Activated gamma-delta T cell treated with anti-CD3 and anti-CD28 coated beads, Interleukin-2, amount 50 U/mL, for 16 hours (primary cell): ENCODE measurements at places on chromosomes 4 and X.

DNA sequence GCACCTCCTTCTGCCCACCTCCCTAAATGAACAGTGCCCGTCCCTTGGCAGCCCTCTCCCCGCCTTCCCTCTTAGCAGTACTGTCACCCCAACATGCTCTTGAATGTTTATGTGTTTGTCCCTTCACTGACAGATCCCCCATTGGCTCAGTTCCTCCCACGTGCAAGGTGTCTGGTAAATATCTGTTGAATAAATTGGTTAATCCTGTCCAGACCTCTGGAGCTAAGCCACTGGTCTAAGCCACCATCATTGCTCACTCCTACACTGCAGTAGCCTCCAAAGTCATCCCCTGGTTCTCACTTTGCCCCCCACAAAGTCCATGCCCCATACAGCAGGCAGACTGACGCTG is 26.1 kb upstream of the MAN2B2 start:
- DNase-seq: no peak

DNA sequence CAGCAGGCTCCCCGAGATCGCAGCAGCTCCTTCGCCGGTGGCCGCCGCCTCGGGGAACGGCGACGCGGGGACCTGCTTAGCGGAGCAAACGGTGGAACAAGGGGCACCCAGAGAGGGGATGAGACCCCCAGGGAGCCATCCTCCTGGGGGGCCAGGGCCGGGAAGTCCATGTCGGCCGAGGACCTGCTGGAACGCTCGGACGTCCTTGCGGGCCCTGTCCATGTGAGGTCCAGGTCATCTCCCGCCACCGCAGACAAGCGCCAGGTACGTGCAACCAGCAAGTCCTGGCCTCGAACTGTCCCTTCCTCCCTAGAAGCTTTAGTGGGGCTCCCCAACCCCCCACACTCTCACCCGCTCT is 156.3 kb downstream of the SOWAHB start:
- DNase-seq: no peak

GRCh38 chr4:129326571-129327460 is 230.9 kb downstream of the C4orf33 start:
- DNase-seq: no peak

DNA sequence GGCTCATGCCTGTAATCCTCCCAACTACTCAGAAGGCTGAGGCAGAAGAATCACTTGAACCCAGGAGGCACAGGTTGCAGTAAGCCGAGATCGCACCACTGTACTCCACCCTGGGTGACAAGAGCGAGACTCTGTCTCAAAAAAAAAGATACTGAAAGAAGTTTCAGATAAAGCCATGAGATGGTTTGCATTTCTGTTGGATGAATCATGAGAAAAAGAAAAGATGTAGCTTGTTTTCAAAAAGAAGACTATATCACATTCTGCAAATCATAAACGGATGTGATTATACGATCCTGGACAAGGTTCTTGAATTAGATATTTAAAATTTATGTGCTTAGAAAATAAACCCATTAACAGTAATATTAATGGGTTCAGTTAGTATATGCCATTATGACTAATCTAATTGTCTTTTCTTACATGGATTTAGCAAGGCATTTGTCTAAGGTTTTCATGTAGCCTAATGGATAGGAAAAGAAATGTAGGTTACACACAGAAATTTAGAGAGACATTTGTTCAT is 345.9 kb downstream of the SLC7A11 start:
- DNase-seq: no peak

GRCh38 chr4:98510757-98511517 is 147.5 kb downstream of the TSPAN5 start:
- DNase-seq: no peak

DNA sequence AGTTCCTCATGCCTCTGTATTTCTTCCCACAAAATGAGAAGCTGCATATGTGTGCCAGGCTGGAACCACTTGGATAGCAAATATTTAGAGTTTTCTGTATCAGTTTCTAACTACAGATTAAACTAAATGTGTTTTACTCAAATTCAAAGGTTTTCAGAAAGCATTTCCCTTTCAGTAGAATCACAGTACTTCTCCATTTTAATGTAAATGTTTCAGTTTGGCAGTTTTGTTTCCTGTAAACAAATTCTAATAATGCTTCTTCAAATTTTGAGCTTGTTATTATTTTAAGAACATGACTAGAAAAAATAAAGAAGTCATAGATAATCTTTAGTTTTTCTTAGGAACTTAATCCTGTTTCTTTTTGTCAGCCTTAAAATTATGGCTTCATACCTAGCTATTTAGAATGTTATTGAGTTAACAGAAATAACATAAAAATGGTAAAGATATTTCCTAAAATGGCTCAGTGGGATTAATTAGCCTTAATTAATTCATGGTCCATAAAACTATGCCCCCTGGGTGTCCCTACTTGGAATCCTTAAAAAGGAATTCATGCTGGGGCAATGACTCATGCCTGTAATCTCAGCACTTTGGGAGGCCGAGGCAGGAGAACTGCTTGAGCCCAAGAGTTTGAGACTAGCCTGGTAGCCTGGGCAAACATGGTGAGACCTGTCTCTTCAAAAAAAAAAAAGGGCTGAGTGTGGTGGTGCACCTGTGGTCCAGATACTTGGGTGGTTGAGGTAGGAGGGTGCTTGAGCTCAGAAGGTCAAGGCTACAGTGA is 83.8 kb upstream of the GPR34 start:
- DNase-seq: no peak

DNA sequence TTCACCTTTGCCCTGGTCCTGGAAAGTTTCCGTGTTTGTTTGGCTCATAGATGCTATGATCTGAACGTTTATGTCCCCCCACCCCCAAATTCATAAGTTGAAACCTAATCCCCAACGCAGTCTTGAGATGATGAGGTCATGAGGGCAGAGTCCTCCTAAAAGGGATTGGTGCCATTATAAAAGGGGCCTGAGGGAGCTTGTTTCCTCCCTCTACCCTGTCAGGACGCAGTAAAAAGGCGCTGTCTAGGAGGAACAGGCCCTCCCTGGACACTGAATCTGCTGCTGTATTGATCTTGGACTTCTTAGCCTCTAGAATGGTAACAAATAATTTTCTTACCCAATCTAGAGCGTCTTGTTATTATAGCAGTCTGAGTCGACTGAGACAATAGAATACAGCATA is 2190.6 kb upstream of the TENM3 start:
- no peak for DNase-seq

DNA sequence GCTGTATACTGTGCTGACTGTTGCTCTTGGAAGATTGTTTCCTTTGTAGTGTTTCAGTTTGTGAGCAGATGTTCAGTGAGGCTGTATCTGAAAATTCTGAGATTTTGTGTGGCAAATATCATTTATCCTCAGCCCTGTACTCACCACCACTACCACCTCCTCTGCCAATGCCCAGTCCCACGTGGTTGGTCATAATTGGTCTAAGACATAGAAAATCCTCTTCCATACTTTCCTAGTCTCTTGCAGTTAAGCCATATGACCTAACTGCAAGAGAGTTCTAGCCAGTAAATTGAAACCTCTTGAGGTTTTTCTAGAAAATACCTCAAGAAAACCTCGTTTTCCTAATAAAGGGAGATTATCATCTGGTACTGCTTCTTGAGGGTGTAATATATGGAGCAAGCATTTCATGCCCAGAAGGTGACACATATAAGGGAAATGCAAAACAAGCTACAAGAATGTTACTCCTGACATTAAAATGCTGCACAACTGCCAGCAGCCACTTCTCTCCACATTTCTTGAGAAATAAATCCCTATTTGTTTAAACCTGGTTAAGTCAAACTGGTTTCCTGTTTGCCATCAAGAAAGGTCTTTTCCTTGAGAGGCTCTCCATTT is 32.8 kb downstream of the ABCE1 start:
- DNase-seq: no peak

GRCh38 chr4:115076691-115077090 is 36.7 kb downstream of the NDST4 start:
- DNase-seq: no peak

DNA sequence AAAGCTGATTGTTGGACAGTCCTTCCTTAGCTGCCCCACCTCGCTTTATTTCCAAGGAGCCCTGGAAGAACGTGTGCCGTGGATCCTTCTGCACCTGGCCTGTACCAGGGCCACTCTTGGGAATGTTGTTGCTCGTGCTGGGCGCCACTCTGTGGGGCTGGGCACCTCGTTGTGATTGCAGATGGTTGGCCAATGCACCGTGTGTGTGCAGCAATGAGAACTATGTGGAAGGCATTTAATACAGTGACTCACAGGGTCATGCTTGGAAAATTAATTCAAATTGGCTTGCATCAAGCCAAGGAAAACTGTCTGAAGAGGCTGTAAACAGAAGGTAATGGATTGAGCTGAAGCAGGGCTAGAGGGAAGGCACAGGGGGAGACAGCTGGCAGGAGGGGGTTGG is 37.0 kb upstream of the CD99L2 start:
- DNase-seq: no peak

GRCh38 chr4:59126159-59126558 is 2016.0 kb upstream of the IGFBP7 start:
- DNase-seq: no peak

GRCh38 chr4:25861280-25861950 is 1.4 kb downstream of the SEL1L3 start:
- DNase-seq: no peak

DNA sequence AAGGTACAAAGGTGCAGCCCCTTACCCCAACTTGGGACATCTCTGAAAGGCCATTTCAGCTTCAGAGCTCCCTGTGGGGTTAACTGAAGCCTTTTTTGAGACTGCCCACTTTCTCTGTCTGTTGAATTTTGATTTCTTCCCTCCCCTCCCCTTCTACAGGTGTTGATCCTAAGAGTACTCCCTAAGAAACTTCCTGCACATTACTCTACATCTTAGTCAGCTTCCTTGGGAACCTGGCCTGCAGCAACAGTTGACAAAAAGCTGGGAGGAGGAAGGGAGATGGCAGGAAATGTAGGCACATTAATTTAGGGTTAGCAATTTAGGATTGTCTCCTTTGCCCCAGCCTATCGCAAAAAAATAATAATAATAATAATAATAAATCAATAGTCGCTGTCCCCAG is 1.2 kb upstream of the IDS start:
- DNase-seq: no peak

DNA sequence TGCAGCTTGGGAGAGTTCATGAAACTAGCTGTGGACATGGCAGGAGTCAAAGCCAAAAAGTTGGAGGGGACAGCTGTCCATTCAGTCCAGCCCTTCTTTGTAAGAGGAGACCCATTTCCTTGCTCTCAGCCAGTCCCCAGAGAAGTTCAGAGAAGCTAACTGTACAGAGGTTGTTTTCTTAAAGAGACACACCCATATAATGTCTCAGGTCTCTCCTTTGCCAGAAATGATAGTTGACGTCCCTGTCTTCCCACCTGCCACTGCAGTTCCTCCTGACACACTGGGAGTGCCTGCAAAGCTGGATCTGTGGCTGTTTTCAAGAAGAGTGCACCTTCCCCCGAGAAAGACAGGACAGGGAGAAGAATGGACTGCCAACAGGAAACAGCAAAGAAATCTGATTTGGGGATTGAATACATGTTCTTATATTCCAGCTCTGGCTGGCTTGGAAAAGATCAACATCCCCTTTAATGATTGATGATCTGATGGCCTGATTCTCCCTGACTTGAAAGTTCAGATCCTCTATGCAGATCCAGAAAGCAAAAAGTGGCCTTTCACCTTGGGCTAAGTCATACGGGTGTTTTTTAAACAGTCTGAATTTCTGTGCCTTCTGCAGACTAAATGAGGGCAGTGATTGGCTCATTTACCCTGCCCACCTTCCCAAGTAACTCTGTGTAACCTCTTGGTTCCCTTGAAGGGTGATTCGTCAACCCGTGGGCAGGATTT is 87.2 kb downstream of the MAOA start:
- DNase-seq: no peak

- DNase-seq: no peak
These were observed 70.3 kb downstream of the SCD5 start for GRCh38 chr4:82728301-82728700.

DNA sequence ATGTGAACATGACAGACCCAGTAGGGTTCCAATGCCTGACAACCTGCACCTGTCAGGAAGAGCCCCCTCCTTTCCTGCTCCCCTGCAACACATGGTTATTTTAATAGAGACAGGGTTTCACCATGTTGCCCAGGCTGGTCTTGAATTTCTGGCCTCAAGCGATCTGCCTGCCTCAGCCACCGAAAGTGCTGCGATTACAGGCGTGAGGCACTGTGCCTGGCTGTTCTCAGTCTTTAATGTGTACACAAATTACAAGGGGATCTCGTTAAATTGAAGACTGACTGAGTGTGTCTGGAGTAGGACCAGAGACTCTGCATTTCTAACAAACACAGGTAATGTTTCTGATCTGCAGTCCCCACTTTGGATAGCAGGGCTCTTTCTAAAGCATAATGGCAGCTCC is 55.4 kb downstream of the NPNT start:
- no peak for DNase-seq

DNA sequence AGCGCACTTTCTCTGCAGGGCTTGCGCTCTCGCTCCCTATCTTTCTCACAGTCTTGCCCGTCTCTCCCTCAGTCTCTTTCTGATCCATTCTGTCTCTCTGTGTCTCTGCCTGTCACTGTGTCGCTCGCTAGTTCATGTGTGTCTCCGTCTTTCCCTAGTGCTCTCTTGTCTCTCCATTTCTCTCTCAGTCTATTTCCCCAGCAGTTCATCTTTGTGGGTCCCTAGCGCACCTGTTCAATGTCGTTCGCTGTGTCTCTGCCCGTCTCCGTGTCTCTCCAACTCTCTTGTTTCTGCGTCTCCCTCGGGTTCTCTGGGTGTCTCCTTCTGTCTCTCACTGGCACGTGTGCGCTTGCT is 1.5 kb downstream of the GPR101 start:
- no peak for DNase-seq

- DNase-seq: no peak
These were observed 2126.4 kb upstream of the TENM3 start for GRCh38 chr4:180116840-180117239.

DNA sequence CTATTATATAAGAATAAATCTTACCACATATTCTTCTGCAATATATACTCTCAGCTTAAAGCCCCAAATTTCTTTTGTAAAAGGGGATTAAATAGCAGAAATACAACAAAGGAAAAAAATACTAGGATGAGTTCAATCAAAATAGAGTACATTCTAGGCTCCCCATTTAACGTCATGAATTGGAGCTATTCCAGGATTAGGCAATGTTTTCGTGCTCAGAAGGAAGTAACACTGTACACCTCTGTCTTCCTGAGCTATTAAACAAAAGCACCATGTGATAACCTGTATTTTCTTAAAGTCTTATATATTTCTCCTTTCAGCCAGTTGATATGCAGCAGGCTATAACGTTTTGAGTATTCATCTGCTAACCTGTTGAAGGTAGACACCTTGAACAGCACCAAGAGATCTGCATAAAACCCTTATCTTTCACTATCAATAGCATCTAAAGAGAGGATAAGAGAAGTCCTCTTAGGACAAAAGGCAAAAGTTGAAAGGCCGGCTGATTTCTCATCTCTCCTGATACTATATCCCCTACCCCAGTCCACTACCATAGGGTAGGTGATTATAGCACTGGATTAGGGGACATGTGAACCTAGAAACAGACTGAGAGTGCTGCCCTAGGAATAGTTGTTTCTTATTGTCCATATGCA is 31.5 kb downstream of the TEC start:
- DNase-seq: no peak

GRCh38 chr4:3749081-3749480 is 17.1 kb upstream of the ADRA2C start:
- no peak for DNase-seq
